ENCODE measurements at places on chromosomes 16 and 17. TPM values are rescaled to one million over a fixed set of nuclear protein-coding genes. Genes with fewer than 3 reads are reported as not detected.

GRCh38 chr17:79340333-79341221, 266.0 kb downstream of the ENGASE start:
- no peak for DNase-seq

The RNF222 gene
- not detected for total RNA-seq

The TMEM100 gene
- 279 TPM for total RNA-seq

The SMPD3 gene
- 5.6 TPM for total RNA-seq

All from upper lobe of right lung (tissue), 1 donor.